Fibroblast of pulmonary artery (primary cell): ENCODE measurements at places on chromosomes 5 and 9.

- peak; percentile 49 for DNase-seq
Observed at GRCh38 chr9:104780796-104781395, 17.0 kb downstream of the NIPSNAP3B start.

- peak; percentile 44 for DNase-seq
Observed at GRCh38 chr9:98635374-98635773, 73.4 kb downstream of the GABBR2 start.

DNA sequence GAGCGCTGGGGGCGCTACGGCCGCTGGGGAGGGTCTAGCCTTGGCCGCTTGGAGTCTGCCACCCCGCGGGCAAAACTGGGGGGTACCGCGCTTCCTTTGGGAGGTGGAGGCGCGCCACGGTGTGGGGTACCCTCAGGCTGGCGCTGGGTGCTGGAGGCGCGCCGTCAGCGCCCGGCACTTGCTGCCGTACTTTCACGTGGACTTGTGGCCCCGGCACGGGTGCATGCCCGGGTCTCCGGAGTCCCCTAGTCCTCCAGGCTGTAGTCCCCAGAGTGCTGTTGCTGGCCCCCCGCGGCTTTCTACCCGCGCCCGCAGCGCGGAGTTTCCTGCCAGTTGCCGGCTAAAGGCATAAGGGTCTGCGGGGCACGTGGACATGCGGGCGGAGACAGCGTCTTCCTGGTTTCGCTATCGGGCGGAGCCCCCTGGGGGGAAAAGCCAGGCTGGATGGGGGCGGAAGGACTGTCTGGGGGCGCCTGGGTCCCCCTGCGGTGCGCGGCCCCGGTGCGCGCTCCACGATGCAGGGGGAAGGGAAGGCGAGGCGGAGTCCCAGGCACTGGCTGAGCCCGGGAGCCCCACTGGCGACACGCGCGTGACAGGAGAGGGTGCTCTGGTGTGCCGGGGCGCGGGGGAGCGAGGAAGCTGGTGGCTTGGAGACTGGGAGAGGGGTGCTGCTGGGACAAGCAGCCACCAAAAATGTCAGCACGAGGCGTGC, 666 bp downstream of the PPARGC1B start:
- no peak for DNase-seq

DNA sequence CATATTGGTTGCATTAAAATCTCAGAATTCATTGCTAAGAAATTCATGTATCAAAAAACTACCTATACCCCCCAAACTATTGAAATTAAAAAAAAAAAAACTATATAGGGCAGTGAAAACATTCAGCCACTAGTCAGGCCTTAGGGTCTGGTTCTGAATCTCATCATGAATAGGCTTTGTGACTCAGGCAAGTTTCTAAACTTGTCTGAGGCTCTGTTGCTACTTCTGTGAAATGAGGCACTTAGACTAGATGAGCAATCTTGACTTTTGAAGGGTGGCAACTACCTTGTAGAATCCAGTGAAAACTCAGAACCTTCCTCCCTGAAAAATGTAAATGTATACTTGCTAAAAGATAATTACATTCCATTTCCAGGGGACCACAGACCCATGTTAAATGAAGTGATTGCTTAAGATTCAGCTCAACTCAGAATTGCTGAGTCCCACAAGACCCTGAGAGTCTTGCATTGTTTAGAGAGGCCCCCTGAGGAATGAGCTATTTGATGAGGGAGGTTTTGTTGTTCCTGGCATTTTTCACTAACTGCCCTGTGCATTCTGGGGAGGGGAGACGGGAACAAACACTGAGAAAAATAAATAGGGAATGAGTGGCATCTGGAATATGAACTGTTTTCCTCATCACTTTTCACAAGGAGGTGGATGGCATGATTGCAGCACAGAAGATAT, 29.5 kb downstream of the RAI14 start:
- DNase-seq, result peak; percentile 87
